Esophagus mucosa (tissue), 1 donor: ENCODE measurements at places on chromosomes 6 and 20.

GRCh38 chr20:39298121-39298520 is 336.0 kb downstream of the DHX35 start:
- no peak for ATAC-seq

DNA sequence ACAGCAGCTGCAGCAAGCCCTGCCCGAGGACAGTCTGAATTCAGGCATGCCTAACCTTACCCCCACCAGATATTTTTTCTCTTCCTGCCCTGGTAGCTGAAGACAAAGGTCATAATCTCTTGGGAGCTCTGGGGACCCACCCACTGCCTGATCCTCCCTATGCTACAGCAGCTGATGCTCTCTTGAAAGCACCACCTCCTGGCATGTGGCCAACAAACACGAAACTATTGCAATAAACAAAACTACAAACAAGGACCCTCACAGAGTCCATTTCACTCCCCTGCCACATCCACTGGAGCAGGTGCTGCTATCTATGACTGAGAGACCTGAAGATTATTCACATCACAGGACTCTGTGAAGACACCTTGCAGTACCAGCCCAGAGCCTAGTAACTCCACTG is 238.5 kb upstream of the HS3ST5 start:
- ATAC-seq = no peak

DNA sequence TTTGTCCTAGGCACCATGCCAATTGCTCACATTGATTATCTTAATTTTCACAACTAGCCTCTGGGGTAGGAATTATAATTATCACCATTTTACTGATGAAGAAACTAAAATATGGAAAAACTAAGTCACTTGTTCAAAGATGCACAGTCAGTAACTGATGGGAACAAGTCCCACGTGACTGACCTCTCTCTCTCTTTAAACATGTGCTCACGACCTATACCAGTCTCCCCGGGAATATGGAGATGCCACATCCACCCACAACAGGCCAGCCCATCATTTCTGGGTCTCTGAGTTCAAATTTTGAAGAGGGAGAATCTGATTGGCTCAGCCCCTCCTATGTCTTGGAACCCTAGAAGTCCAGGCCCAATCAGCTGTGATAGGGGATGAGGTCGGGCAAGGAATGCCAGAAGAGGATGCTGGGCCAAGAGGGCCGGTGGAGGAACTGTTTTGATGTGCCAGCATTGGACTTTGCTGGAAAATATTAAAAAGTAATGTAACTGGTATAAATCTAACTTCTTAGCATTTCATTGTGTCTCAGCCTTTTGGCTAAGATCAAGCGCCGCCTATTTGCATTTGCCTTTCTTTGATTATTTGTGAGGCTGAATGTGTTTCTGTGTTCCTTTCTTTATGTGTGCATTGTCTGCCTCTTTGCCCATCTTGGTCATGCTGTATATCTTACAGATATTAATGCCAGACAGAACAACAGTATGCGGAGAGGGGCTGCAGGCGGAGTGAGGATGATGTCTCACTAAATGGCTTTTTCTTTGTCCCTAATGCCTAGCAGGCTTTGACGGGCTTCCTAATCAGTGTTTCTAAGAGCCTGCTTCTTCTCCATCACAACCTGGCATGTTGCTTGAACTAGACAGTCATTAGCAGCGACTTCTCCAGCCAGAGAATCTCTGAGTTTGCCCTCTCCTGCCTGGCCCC is 126.6 kb downstream of the VEGFA start:
- no peak for ATAC-seq

DNA sequence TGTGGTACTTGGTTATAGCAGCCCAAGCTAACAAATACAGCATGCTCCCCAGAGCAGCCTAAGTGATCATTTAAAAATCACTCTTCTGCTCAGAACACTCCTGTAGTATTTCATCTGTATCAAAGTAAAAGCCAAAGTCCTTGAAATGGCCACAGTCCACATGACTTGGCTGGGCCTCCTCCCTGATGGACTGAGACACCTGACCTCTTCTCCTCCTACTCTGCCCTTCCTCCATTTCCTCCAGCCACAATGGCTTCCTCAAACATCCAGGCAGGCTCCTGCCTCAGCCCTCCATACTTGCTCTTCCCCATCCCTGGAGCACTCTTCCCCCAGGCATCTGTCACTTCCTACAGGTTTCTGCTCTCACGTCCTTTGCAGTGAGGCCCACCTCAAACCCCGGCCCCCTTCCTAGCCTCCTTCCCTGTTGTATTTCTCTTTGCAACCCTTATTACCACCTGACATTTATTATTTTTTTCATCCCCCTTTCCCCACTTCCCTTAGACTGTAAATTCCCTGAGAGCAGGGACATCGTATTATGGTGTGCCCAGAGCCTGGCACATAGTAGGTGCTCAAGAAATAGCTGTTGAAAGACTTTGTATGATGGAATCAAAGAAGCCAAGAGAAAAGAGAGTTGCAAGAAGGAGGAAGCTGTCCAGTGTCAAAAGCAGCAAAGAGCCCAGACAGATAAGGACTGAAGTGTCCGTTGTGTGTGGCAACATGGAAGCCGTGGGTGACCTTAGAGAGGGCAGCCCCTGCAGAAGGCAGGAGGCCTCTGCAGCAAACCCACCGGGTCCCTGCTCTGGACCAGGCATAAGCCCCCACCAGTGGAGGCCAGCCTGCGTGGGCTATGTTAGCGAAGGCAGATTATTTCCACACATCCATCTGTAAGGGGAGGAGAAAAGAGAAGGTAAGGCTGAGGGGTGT is 87.5 kb downstream of the TRERF1 start:
- no peak for ATAC-seq

DNA sequence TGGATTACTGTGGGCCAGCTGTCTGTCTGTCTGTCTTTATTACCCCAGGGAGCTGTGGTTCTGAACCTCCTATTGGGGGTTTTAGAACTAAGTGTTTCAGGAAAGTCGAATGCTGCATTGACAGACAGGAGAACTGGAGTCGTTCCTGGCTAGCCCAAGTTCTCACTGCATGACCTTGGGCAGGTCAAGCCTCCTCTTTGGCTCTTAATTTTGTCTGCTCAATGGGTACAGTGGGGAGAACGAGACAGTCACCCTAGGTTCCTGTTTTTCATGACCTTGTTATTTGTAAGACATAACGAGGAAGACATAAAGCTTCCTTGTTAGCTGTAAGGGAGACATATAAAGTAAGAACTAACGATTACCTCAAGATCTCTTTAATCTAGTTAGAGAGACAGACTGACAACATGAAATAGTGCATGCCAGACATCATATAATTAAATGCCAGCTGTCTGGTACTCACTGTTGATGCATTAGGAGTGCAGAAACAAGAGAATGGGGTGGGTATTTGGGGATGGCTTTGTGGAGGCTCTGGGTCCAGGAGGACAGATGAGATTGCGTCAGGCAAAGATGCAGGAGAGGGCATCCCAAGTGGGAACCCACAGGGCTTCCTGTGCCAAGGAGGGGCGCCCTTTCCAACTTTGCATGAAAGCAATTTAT is 3.7 kb upstream of the CCDC167 start:
- no peak for ATAC-seq

GRCh38 chr6:14075095-14075503 is 42.5 kb upstream of the CD83 start:
- peak; percentile 78 for ATAC-seq

DNA sequence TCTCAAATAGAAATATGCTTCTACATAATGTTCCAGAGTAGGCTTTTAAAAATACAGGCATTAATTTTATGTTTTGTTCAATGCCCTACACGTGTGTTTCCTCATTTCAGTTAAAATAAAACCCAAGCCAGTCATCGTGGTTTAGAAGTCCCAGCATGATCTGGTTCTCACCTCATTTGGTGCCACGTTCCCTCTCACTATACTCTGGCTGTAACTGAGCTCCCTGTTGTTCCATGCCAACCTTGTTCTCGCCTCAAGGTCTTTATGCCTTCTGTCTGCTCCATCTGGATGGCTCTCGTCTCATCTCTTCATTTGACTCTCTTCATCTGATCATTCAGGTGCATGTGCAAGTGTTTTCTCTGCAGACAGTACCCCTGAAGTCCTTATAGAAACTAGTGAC is 32.6 kb downstream of the HDGFL1 start:
- ATAC-seq = no peak

DNA sequence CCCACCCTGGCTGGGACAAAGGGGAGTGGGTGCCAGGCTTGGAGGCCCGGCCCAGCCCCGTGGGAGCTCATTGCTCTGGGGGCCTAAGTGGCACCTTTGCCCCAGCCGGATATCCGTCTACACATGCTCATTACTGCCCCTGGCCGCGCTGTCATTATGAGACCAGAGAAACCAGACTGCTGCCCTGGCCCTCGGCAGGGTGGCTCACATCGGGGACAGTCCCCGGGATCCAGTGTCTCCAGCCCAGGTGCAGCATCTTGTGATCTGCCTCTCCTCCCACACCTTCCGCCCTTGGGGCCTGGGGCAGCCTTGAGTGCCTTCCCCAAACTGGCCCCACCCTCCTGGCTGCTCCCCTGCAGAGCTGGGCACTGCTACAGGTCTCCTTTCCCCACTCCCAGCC is 4.9 kb downstream of the SRMS start:
- peak; percentile 4 for ATAC-seq

- no peak for ATAC-seq
Observed at GRCh38 chr6:21981235-21981833, 315.5 kb downstream of the PRL start.

GRCh38 chr6:81797591-81797990 is 45.1 kb upstream of the TENT5A start:
- ATAC-seq = no peak

GRCh38 chr6:37584654-37585522 is 85.2 kb upstream of the CCDC167 start:
- no peak for ATAC-seq

GRCh38 chr6:19299129-19299528 is 538.0 kb upstream of the ID4 start:
- no peak for ATAC-seq

DNA sequence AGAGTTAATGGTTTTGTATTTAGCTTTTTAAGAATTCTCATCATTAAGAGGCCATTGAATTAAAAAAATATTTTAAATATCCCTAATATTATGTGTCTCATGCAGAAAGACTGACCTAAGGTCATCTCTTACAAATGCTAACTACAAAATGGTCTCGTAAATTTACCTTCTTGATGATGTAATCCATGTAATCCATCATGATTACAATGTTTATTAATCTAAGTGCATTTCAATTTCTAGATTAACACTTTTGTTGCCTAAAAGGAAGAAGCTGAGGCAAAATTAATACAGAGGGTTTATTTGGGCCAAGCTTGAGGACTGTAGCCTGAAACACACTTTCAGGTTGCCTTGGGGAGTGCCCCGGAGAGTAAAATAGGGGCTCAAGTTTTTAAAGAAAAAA is 18.4 kb downstream of the DUSP22 start:
- no peak for ATAC-seq

DNA sequence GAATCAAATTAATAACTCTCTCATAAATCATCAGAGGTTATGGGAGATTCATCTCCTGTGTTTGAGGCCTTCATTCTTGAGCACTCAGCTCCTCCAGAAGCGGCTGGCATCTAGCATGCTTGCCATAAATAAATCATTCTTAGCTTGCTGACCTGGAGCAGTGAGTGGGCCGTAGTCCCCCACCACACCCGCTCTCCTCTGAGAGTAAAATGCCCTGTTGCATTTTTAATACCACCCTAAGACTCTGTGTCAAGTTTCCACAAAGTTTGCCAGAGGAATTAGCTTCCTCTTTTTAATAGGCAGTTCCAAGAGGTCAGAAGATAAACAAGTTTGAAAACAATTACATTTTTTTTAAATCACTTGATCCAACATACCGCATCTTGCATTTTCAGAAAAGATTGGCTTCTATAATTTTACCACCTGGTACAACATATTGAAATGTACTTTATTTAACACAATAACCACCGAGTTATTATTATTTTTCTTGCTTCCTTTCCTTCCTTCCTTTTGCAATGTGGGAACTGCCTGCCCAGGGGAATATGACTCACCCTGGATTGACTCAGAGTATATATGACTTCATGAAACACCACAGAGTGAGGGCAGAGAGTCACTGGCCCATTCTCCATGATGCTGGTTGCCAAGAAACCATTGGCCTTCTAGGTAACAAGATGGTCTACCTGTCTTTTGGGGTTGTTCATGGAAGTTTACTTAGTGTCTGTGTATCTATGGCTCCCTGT is 29.4 kb upstream of the CLIC5 start:
- ATAC-seq = peak; percentile 89

DNA sequence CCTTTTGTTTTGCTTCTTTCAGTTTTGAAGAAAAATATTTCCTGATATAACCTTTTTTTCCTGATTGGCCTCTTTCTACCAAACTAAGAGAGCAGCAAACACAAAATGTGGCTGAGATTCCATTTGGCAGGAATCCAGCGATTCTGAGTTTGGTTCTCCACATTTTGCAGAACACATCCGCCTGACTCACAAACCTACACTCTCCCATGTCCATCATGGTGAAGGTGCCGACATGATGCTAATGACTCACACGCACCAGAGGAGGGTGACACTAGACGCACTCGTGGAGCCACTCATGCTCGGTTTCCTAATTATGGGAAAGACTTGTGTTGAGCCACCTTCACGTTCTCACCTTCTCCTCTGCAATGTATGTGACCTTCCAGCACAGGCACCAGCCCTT is 45.9 kb upstream of the DUSP22 start:
- ATAC-seq = peak; percentile 51

- no peak for ATAC-seq
Observed at GRCh38 chr6:36908747-36909146, 23.0 kb downstream of the C6orf89 start.

GRCh38 chr6:72328775-72329174 is 293.1 kb upstream of the KCNQ5 start:
- ATAC-seq = no peak

DNA sequence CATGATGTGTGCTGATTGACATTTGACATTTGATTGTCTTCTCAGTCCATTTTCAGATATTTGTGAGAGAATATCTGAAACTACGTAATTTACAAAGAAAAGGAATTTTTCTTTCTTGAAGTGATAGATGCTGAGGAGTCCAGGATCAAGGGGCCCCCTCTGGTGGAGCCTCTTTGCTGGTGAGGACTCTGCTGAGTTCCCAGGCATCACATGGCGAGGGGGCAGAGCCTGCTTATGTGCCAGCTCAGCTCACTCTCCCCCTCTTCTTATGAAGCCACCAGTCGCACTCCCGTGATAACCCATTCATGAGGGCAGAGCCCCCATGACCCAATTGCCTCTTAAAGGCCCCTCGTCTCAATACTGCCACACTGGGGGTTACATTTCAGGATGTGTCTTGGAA is 91.3 kb downstream of the RPP40 start:
- ATAC-seq = no peak

- ATAC-seq = no peak
Observed at GRCh38 chr6:111767752-111768430, 105.4 kb downstream of the FYN start.

GRCh38 chr6:130838951-130839350 is 11.7 kb downstream of the SMLR1 start:
- ATAC-seq = no peak

- peak; percentile 53 for ATAC-seq
Observed at GRCh38 chr6:9540534-9541126, 874.2 kb downstream of the TFAP2A start.
